NCI-H2029 (cell line): ENCODE measurements at places on chromosomes 1 and 21.

GRCh38 chr1:167328816-167329483 lies 108.3 kb downstream of the POU2F1 start:
- no peak for DNase-seq

GRCh38 chr1:213884942-213885341 lies 102.8 kb upstream of the PROX1 start:
- DNase-seq = no peak

DNA sequence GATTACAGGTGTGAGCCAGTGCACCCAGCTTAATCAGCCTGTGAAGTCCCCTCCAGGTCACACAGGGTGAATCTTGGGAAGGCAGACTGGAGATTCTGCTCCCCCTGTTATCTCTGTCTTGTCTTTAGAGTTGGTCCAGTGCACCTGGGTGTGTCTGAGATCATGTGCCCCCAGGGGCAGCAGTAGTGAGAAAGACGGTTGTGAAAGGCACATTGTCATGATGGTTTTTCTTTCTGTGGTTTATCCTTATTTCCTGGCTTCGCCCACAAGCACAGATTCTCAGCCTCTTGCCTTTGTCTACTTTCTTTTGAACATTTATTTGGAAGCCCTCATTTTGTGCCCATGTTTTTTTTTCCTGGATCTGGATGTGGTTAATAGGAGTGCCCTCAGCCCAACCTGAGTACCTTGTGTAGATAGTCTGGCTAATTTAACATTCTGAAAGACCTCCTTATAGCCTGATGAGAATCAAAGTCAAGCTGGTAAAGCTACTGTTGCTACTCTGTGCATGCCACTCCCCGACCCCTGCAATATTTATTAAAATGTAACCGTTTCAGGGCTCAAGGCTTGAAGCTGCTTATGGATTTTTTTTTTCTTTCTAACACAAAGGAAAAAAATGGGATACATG lies 23.7 kb downstream of the UCK2 start:
- DNase-seq = no peak

- no peak for DNase-seq
These were observed at the start of gene HMCN1 for GRCh38 chr1:185733818-185734735. TSS of gene HMCN1 (plus strand) at chr1:185734391. CDS start at chr1:185734780, 389 bp downstream.

- no peak for DNase-seq
These were observed 38.0 kb upstream of the EPS8L3 start for GRCh38 chr1:109801791-109802135.

- no peak for DNase-seq
These were observed 26.7 kb downstream of the TSPAN2 start for GRCh38 chr1:115062542-115063004.

DNA sequence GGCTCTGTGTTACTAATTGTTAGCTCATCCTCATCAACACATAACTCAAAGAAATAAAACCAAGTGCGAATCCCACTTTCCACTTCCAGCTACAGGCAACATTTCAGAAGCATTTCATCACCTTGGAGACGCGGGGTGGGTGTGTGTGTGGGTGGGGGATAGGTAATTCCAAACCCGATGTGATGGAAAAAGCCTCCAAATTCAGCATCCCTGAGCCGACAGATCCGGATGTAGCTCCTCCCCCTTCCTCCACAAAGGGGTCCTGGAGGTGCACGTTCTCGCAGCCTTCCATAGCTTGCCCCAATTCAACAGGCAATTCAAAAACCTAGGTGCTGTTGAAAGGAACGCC lies 486 bp downstream of the HSPA13 start:
- DNase-seq = peak; percentile 33

GRCh38 chr1:217052626-217053025 lies 329.4 kb upstream of the ESRRG start:
- DNase-seq = no peak

DNA sequence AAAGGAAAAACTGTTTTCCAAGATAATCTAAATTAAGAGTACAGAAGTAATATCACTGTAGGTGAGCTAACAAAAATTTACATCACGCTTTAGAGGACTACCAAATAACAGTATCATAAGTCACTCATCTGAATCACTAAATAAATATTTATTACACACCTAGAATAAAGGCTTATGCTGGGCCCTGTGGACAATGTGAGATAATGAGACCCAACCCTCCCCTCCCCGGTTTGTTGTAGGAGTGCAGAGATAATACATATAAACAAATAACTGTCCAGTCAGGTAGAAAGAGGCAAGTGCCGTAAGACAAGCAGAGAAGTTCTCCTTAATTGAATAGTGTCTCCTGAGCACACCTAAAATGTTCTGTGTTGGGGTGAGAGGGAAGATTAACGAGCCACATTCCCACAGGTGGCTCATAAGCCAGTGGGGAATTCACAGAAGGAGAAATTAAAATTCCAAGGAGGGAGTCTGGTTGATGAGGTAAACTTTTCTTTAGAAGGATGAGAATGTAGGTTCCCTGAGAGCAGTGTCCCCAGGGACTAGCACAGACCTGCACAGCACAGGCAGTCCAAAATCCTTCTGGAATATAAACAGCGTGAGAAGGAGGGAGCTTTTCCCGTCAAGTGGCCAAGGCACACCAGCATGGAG lies 241.4 kb downstream of the NFIA start:
- peak; percentile 72 for DNase-seq

DNA sequence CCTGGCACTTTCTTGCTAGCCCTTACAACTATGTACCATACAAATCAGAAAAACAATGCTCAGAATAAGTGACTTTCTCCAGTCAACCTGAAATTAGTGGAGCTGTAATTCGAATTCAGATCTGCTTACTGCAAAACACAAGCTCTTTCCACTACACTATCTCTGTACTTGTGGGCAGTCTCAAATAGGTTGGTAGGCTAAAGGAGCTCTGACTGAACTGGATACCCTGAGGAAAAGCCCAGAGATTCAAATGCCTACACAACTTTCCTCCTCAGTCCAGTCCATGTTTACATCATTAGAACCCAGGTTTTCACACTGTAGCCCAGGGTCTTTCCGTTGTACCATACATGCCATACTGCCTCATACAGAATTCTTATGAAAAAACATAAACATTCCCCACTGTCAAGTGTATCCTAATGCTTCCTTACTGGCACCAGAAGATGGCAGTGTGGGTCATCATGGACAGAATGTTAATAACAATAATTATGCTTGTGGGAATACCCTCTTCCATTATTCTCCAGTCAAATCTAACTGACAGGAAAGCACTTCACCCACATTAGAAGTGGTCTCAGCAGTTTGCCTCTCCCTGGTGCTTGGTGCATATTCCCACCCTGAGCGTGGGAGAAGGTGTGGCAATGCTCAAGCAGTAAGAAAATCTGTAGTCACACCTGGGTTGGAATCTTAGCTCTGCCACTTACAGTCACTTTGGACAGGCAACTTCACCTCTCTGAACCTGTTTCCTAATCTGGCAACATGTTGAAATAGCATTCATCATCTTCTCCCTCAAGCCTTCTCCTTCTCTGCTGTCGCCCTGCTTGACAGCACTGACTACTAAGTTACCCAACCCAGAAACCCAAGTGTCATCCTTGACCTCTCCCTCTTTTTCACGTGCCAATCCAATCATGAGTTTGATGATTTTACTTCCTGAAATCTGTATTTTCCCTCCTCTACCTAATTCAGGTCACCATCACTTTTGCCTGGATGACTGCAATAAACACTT lies 14.4 kb upstream of the ZFYVE9 start:
- DNase-seq = peak; percentile 72

DNA sequence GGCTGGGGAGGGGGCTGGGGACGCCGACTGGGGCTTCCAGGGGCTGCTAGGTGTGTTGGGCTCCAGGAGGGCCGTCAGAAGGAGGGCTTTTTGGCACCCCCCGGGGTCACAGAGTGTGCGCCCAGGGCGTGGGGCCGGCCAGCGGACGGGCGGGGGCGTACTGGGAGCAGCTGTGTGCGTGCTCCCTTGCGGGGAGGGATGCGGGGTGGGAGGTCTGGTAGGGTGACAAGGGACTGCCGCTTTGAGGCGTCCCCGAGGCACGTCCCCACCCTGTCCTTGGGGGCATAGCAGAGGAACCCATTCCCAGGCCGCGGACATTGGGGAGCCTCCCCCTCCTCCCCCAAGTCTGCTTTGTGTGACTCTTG lies 1.1 kb downstream of the FOXO6 start:
- DNase-seq = no peak

DNA sequence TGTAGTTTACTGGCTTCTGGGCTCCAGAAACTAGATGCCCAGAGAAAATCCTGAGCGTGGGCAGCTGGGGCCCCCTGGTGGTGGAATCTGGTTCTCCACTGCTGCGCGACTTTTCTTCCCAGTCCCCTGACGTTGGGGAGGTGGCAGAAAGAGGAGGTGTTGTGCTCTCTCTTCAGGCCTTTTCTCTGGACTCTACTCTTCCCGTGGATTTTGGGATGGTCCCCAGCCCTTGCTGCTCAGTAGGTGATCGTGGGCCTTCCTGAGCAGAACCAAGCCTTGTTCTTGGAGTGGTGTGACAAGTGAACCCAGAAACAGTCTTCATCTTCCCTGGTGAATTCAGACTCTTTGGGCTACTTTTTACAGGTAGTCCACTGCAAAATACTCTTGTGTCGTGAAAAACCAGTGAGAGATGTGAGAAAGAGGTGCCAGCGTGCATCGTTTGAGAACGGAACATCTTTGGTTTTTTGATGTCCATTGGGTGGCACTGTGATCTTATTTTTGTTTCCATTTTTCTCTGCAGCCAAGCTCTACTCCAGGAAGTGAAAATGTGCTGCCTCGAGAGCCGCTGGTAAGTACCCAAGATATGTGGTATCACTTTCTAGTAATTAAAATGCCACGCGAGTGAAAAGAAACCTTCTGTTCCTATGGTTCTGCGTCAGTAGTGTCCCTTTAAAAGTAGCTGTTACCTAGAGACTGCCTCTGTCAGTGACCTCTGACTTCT lies 20.2 kb downstream of the PEX14 start:
- DNase-seq = peak; percentile 58

DNA sequence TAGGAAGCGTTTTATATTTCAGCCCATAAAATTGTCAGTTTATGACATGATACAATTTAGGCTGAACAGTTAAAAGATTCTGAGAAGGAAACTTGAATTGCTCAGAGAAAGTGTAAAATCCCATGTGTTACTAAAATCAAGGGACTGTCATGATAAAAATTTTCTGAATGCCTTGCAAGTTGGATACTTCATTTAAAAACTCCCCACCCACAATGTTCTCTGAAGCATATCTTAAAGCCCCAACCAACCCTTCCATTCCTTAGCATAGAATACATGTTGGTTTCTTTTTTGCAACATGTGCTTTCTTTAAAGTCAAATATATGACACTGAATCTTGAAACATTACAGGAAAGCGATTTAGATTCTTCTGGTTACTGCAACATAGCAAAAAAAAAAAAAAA lies 97.4 kb downstream of the MRPL39 start:
- no peak for DNase-seq

- DNase-seq = peak; percentile 64
These were observed at the start of gene MOB3C for GRCh38 chr1:46616277-46617107. TSS of gene MOB3C (minus strand) at chr1:46616811. CDS start at chr1:46613321, 3,490 bp downstream.

- no peak for DNase-seq
These were observed 35.7 kb downstream of the EDN2 start for GRCh38 chr1:41448821-41449220.

DNA sequence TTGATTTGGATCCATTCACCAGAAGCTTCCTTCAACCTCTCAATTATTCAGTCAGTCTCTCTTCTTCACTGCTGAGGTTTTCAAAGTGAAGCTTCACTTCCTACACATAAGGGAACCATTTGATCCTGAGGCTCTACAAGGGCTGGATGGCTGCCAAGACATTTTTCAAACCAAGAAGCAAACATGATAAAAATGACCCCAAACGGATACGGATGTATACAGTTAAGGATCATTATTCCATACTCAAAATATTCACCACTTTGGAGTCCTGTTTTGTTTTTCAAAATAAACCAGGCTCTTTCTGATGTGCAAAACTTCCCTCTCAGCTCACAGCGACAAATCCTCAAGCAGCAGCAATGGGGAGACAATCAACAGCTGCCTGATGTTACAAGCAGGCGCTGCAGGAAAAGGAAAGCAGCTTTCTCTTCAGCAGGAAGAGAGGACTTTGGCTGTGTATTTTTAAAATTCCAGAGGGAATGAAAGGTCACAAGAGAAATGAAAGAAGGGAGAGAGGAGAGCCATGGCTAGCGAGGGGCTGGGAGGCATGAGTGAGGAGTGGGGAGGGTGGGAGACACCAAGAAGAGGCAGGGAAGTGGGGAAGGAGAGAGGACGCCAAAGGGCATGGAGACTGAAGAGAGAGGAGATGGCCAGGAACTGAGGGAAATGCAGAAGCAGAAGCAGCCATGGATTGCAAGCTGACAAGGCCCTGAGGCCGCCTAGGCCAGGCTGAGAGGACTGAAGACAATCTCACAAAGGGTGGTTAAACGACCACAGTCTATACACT lies 145.4 kb downstream of the SLC45A1 start:
- DNase-seq = peak; percentile 48

- DNase-seq = no peak
These were observed 9.4 kb upstream of the AKR1A1 start for GRCh38 chr1:45541193-45541592.

DNA sequence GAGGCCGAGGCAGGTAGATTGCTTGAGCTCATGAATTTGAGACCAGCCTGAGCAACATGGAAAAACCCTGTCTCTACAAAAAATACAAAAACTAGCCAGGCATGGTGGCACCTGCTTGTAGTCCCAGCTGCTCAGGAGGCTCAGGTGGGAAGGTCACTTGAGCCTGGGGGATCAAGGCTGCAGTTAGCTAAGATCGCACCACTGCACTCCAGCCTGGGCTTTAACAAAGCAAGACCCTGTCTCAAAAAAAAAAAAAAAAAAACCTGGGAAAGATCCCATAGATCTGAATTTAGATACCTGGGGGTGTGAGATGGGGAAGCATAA lies 32.9 kb downstream of the NIBAN1 start:
- no peak for DNase-seq

GRCh38 chr1:28126783-28127490 lies 38.5 kb upstream of the EYA3 start:
- no peak for DNase-seq

DNA sequence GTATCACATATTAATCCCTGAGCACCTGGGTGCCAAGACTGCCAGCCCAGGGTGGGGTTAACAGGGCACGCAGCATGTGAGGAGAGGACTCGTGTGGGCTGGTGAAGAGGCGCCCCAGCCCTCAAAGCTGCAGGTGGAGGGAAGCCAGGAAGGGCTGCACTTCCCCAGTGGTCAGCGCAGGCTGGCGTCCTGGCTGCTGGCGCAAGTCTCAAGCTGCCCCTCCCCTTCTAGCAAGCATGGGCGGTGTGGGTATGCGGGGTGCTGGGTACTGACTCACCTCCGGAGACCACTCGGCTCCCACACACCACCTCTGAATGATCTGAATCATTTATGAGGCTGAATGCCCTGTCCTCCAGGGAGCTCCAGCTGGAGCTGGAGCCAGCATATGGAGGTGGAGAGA lies 44.0 kb downstream of the EIF2D start:
- no peak for DNase-seq

DNA sequence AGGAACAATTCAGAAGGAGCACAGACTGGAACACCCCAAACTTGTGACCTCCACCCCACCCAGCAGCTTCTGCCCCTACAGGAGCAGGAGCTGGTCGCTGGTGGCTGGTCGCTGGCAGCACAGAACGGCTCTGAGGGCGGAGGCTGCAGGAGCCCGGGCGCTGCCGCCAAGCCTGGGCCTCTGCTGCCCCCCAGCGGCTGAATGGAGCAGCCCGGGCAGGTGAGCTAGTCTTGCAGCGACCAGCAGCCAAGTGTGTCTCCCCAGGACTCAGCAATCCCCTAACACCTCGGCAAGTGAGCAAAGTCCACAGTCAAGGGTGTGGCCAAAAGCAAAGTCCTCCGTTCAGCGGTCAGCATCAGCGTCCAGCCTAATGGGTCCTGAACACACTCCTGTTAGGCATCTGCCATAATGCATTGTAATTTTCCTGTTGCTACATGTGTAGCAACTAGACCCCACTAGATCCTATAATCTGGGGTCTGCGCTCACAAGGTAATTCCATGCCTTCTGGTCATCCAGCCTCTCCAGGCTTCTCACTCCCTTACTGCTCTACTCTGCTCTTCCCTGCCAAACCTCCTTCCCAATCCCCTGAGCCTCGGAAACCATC lies 12.1 kb upstream of the GJB5 start:
- peak; percentile 58 for DNase-seq
